ENCODE measurements at places on chromosomes 12 and 14.

GRCh38 chr12:112401903-112402498 lies 7.4 kb downstream of the RPL6 start:
- no peak for DNase-seq

GRCh38 chr12:105030820-105031807 lies 45.0 kb downstream of the NOPCHAP1 start:
- no peak for DNase-seq

DNA sequence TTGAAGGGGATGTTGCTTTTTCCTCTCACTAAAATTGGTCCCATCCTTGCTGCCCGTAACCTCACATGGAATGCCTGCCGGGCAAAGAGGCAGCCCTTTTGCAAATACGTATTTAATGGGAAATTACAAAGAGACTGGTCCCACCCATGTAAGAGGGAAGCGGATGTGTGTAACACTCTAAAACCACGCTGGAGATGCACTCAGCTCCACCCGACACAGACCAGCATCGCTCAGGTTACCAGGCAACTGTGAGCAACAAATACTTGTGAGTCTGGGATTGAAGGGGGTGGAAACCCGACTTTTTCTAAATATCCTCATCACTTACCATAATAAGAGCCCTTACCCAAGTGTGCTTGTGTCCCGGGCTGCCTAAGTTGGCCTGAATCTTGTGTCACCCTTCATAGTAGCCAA lies 47.7 kb downstream of the ELK3 start:
- DNase-seq, result peak; percentile 83

DNA sequence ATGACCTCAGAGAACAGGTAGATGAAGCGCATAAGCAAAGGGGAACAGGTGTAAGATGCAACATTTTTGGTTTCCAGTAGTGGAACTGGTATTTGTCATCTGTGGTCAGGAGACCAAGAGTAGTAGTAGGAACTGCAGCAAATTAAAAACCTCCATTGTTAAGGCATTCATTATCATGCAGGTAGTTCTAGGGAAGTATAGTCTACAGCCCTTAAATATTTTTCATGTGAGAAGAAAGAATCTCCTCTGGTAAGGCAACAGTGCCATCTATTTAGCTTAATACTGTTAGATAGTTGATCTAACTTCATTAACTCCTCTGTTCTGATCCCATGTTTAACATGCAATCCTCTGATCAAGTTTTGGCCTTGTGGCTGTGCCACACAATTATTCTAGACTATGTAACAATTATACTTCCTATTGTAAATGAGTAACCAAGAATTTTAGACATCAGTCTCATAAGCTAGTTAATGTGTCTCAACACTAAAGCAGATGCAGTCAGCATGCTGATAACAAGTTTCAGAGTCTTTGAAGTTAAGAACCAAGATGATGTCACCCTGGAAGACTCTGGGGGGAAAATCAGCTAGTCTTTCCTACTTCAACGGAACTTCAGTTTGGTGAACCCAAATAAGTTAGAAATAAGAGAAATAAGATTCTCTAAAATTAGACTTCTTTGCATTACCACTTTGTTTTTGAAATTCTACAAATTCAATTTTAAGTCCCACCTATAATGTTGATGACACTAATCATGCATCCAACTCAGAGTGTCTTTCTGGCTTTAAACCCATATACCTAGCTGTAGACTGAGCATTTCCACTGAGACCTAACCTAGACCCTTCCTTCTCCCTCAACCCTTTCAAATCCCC lies 70.9 kb downstream of the STXBP6 start:
- no peak for DNase-seq

DNA sequence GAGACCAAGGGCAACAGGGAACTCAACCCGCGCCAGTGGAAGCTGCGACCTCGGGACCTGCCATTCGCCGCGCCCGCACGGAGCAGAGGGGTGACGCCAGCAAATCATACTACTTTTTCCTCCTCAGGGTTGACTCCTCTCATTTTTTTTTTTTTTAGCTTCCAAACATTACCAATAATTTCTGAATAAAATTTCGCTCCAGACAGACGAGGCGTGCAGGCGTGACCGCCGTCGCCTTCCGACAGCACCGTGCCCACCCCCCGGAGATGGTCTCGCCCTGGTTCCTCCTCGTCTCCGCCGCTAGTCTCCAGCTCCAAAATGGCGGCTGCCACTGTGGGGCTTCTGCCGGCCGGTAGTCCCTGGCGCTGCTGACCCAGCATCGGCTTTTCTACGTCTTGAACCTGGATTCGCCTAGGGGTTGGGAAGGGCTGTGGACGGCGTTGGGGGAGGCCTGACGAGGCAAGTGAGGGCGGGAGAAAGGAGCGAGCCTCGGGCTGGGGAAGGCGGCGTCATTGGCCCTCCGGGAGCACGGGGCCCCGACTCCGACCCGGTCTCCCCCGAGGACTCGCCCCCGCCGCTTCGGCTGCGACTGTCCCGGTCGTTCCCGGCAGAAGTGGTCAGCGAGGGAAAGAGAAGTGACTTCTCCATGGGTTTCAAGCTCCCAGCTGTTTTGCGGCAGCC lies at the start of the genes CPSF2 and NDUFB1:
Gene CPSF2 (plus strand): TSS at position 300 of the 681 bp plus-strand sequence. CDS start 9,016 bp downstream, outside the sequence.
Gene NDUFB1 (minus strand): TSS at position 37 of the 681 bp plus-strand sequence. CDS start 4,069 bp downstream, outside the sequence.
- peak; percentile 80 for DNase-seq

DNA sequence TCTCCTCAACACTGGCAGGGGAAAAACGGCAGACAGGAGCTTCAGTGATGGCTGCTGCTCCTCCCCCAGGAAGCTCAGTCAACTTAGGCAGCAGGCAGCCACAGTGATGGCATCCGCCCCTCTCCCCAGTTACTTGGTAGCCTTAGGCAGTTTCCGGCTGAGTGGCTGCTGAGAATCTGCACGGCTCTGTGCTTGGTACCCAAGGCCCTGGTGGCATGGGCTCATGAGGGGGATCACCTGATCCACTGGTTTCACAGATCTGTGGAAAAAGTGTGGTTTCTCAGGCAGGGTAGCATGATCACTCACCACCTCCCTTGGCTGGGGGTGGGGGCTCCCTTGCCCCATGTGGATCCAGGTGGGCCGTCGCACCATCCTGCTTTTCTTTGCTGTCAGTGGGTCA lies 244.6 kb upstream of the MDGA2 start:
- DNase-seq, result no peak

- no peak for DNase-seq
Observed at GRCh38 chr12:27345376-27345775, 12.7 kb downstream of the BMAL2 start.

- peak; percentile 50 for DNase-seq
Observed at GRCh38 chr14:53542732-53543131, 389.6 kb upstream of the DDHD1 start.

DNA sequence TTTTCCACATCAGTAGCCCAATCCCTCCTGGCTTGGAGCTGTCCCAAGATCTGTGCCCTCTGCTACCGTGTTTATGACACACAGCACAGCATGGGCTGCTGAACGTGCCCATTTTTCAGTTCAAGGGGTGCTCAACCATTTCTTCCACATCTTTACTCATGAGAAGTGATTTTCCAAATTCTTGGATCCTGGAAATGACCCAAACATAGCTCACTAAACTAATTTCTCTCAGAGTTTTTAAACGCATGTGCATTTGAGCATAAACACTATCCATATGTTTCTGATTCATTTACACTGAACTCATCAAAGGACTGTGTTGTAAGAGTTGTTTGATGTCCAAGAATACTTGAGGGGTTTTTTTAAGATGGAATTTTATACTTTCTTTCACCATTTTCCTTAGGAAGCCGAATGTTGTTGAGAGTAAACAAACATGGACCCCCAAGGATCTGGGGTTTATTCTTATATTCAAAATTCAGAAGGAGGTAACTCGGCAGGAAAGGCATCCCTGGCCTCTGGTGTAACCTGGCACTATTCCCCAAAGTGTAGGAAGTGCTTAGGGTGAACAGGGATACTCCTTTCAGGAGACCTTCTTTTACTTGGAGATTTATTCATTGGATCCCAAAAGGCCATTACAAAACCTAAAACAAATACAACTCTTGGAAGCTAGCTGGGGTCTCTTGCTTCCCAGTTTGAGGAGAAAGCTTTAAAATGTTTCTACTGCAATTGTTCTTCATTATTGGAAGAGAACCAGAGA lies 215.0 kb downstream of the BMP4 start:
- DNase-seq, result no peak

- DNase-seq, result no peak
Observed at GRCh38 chr12:104025771-104026170, 24.2 kb downstream of the GLT8D2 start.

Measured in cardiac fibroblast (primary cell).